ENCODE measurements at places on chromosomes 7 and 10.

- no peak for DNase-seq
Measured at GRCh38 chr7:69962186-69963065, 364.2 kb downstream of the AUTS2 start.

DNA sequence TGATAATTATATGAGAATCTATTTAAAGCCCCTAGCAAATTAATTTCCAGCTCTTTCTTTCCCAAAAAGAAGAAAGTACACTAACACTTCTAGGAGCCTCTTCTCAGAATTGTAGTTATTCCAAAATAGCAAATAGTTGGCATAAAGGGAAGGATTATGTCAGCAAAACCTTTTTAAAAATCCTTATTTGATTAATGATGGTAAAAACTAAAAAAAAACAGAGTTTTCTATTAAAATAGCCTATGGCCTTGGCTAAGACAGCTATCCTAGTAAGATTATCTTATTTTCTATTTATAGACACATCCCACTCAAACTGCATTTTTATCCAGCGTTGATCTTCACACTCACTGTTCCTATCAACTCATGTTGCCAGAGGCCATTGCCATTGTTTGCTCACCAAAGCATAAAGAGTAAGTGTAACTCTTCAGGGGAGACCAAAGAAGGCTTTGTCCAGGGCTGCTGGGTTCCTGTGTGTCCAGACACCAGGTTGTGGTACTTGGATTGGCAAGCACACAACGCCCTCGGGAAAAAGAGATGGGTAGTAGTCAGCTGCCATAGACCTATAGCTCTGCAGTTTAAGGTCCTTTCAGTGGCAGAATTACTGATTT is 31.5 kb downstream of the ACTA2 start:
- no peak for DNase-seq

GRCh38 chr10:18886102-18886501 is 162.5 kb upstream of the MALRD1 start:
- no peak for DNase-seq

- DNase-seq: no peak
Measured at GRCh38 chr10:86654411-86655172, at the start of gene OPN4. Gene OPN4, plus strand, starts transcription at chr10:86654547. Its CDS starts 237 bp downstream, at chr10:86654784.

DNA sequence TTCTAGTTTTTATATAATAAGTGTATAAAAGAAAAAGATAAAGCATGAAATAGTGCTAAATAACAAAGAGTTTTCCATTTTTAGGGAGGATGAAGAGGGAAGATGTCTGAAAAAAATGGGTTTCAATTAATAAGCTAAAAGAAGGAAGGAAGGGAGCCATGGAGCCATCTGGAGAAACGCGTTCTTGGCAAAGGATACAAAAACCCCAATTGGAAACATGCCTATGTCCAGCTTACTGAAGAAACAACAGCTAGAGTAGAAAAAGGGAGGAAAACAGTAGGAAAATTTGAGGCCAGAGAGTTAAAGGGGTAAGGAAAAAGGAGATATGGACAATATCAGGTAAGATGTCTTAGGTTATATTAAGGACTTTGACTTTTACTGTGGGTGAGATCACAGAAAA is 416.2 kb upstream of the GHITM start:
- DNase-seq: no peak

DNA sequence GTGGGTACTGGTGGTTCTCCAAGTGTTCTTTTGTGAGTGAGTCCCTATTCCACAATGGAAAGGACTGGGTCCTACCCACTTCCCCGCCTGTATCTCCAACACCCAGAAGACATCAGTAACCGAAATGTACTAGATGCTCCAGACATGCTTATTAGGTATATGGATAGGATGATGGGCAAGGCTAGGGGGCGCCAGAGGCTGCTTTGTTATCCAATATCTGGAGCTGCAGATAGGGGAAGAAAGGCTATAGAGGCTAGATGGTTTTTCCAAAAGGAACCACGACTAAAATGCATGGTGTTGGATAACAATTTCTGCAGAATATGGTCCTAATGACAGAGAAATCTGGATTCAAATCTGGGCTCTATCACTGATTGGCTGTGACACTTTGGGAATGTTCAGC is 56.2 kb upstream of the TM9SF3 start:
- DNase-seq: no peak

DNA sequence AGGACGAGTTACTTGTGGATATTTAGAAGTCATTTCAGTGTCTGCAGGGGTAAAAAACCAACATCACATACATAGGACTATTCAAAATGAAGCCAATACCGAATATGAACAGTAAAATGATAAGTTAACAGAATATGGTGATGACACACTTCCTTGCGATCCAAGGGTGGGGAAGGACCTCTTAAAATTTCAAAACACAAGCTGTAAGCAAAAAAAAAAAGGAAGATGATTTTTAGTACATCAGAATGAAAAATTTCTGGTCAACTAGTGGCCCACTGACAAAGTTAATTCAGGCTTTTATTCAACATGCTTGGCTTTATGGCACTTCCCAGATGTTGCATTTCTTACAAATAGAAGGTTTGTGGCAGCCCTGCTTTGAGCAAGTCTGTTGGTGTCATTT is 19.0 kb upstream of the GALNTL5 start:
- DNase-seq: no peak

- no peak for DNase-seq
Measured at GRCh38 chr10:35195361-35196306, 69.0 kb downstream of the CREM start.

GRCh38 chr10:6017781-6018354 is 40.5 kb upstream of the IL15RA start:
- DNase-seq: no peak

GRCh38 chr10:91887272-91888076 is 21.8 kb downstream of the FGFBP3 start:
- no peak for DNase-seq

DNA sequence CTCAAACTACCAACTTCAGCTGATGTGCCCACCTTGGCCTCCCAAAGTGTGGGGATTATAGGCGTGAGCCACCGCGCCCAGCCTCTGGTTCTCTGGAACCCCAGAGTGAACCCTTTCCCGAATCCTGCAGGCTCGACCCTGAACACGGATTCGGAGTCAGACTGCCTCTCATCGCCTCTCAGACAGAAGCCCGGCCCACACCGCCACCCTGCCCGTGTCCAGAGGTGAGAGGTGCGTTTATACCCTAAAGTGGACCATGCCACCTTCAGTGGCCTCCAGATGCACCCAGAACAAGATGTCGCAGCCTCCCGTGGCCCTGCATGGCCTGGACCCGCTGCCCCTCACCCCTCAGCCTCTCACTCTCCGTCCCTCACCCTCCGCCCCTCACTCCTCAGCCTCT is 64.9 kb upstream of the GNA12 start:
- no peak for DNase-seq

DNA sequence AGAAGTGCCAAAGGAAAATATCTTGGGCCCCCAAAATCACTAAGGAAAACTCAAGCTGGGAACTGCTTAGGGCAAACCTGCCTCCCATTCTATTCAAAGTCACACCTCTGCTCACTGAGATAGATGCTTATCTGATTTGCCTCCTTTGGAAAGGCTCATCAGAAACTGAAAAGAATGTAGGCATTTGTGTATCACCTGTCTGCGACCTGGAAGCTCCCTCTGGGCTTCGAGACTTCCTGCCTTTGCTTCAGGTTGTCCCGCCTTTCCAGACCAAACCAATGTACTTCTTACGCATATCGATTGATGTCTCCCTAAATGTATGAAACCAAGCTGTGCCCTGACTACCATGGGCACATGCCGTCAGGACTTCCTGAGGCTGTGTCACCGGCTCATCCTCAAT is 14.5 kb upstream of the LRRC72 start:
- DNase-seq: no peak

DNA sequence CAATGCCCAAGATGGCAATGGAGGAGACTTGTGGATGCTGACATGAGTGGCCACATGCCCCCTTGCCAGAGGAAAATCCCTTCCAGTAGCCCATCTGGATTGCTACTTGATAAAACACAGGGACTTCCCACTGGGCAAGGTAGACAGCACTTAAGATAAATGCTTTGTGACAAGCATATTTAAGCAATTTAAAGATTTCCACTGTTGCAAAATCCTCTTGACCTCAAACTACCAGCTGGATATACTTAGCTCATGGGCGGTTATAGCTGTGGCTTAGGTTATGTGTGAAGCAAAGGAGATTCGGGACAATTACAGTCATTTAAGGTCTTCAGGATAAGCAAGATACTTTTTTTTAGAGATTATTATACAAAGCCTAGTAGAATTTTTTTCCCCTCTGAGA is 238.1 kb downstream of the BMPER start:
- DNase-seq: no peak

- no peak for DNase-seq
Measured at GRCh38 chr10:103667356-103667755, 173.9 kb downstream of the NEURL1 start.

DNA sequence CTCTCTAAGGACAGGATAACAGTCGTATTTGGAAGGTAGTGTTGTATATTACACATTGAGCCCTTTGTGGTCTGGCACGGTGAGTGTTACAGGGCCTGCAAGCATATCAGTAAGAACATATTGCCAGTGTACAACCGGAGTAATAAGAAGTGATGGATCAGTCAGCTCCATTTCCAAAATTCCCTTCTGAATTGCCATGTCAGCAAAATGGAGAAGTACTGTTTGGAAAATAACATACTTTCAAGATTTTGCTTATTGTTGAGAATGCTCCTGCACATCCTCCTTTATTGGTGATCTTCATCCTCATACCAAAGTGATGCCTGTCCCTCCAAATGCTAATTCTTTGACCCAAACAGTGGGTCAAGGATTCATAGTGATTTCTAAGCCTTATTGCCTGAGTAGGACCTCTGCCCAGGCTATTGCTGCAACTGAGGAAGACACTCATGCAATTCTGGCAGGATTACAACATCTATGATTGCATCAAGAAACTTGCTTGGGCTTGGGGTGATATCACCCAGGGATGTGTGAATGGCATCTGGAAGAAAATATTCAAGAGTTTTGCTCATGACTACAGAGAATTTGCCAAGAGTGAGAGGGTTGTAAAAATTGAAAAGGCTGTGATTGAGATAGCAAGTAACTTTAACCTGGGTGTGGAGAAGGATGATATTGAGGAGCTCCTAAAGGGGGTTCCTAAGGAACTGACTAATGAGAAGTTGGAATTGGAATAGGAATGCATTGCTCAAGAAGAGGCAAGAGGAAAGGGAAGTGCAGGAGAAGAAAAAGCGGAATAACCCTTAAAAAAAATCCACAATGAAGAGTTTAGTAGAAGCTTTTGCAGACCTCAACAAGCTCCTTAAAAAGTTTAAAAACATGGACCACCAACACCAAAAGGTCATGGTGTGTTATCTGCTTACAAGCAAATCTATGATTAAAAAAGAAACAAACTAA is 452.2 kb upstream of the SORCS1 start:
- DNase-seq: no peak

DNA sequence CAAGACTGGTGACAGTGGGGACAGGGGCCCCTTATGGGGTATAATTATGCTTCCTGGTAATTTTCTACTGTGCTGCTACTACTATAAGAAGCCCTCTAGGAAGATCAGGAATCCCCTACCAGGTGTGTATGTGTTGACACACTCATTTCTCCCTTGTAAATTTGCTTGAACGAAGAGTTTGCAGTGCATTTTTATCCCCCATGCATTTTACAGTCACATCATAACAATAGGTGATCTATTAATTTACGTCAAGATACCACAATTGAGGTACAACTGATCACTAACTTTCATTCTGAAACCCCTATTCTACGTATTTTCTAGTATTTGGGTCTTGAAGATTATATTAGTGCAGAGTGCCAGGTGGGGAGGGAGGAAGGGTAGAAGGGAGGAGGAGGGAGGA is 252.2 kb downstream of the NSUN6 start:
- DNase-seq: no peak

- no peak for DNase-seq
Measured at GRCh38 chr10:51615764-51616298, 83.6 kb downstream of the CSTF2T start.

DNA sequence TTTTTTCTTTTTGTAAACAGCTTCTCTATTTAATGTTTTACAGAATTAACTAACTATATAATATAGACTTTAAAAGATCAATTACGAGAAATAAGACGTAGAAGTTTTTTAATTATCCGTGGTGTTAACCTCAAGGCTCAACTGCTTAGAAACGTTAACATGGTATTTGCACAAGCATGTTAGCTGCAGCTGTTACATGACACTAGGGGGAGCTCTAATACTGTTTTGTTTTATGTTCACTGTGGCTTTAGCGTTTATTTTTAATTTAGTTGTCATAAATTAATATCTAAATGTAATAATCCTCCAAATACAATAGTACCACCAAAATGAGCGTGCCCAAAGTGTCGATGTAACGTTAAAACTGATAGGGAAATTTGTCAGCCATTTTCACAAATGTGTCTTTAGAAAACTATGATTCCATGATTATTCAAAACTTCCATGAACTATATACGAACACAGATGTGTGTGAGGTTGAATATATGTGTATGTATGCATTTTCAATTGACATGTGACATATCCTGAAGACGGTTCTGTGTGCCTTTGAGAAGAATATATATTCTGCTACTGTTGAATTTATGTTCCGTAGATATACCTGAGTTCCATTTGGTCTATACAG is 828.8 kb upstream of the MBL2 start:
- DNase-seq: no peak

DNA sequence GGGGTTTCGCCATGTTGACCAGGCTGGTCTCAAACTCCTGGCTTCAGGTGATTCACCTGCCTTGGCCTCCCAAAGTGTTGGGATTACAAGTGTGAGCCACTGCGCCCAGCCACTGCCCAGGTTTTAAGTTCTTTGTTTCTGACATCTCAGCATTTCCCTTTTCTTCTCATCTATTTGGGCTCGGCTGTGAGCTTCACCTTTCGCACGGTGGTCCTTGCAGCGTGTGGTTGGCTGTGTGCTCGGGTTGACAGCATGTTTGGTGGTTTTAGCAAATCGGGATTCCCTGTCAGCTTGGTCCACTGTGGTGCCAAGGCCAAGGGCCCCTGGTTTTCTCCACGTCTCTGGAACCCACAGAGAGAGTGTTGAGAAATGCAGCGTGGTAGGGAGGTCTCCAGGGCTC is 138.8 kb downstream of the DNAJB6 start:
- no peak for DNase-seq

- no peak for DNase-seq
Measured at GRCh38 chr10:61605221-61605620, 57.5 kb upstream of the CABCOCO1 start.

GRCh38 chr7:101869026-101869900 is 51.8 kb downstream of the CUX1 start:
- DNase-seq: no peak

DNA sequence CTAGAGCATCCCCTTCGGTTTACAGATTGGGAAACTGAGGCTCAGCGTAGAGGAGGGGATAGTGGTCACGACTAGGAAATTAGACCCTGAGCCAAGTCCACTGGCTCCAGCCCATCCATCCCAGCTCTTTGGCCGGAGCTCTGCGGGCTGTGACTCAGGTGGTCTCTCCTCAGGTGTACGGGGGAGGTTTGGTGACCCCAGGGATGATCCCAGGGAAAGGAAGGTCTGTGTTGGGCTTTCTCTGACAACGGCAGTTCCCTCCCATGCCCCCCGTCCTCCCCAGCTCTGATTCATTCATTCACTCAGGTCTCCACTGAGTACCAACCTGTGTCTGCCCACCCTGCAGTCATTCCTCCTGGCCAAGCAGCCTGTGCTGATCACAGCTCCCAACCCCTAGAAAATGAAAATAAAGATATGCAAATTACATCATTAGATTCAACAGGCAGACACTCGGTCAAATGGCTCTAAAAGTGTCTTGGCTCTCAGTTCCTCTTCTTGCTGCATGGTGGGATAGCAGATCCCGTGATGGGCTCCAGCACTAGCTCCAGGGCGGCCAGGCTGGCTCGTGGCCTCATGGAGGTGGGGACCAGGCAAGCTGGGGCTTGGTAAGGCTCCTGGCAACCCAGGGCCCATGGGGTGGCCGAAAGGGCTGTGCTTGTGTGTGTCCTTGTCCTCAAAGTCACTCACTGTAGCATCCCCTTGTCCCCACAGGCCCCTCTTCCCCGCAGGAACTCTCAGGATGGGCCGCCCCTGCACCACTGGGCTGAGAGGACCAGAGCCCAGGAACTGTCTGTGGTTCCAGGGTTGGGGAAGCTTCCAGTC is 37.8 kb downstream of the CLRN3 start:
- DNase-seq: no peak
